ENCODE measurements at places on chromosomes 16 and 17. TPM values are rescaled to one million over a fixed set of nuclear protein-coding genes. Genes with fewer than 3 reads are reported as not detected.

The CCR7 gene
- polyA plus RNA-seq: 0.53 TPM

The SP6 gene
- polyA plus RNA-seq: 6.3 TPM

The MPP2 gene
- 5.0 TPM for polyA plus RNA-seq

GRCh38 chr16:50245417-50246298, 20.7 kb upstream of the ADCY7 start:
- no peak for DNase-seq

- DNase-seq: no peak
These were observed 1.3 kb downstream of the SHISA9 start for GRCh38 chr16:12902511-12903372.

DNA sequence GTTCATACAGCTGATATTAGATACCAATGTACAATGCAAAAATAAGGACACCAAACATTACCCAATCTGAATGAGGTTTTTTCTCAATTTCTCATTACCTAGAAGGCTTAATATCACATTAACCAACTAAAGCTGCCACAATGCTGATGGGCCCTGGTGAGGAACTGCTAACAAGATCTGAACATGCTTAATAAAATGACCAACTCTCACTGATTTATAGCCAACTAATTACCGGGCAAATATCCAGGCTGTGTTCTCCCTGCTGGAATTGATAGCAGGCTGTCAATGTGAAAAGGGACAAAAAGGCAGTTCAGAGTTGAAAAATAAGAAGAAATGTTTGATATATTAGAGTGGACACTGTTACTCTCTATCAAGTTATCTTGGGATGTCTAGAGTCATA, 124.6 kb downstream of the TOX3 start:
- no peak for DNase-seq

DNA sequence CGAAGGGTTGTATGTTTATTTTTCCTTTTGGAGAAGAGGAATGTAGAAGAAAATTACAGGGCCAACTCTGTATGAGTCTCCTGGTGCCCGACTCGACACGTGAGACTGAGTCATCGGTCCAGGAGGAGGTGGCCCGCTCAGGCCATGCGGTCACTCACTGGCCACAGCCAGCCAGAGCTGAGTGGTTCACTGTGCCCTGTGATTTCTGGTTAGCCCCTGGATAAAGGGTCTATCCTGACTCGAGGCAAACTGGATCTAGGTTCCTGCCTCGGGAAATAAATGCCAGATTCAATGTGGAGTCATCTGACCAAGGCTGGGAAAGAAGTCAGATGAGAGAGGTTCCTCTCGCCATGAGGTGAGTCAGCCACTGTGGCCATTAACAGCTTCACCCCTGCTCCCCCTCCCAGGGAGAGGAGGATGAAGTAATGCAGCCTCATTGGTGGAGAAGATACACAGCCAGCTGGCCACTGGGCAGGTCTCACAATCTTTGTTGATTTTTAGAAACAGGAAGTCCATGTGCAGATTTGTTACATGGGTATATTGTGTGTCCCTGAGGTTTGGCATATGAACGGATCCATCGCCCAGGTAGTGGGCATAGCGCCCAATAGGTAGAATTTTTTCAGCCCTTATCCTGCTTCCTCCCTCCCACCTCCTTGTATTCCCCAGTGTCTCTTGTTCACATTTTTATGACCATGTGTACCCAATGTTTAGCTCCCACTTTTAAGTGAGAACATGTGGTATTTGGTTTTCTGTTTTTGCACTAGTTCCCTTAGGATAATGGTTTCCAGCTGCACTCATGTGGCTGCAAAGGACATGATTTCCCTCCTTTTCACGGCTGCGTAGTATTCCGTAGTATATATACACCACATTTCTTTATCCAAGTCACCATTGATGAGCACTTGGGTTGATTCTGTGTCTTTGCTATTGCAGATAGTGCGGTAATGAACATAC, 21.7 kb upstream of the USP36 start:
- DNase-seq: no peak
